ENCODE measurements at places on chromosomes 12 and 14.

DNA sequence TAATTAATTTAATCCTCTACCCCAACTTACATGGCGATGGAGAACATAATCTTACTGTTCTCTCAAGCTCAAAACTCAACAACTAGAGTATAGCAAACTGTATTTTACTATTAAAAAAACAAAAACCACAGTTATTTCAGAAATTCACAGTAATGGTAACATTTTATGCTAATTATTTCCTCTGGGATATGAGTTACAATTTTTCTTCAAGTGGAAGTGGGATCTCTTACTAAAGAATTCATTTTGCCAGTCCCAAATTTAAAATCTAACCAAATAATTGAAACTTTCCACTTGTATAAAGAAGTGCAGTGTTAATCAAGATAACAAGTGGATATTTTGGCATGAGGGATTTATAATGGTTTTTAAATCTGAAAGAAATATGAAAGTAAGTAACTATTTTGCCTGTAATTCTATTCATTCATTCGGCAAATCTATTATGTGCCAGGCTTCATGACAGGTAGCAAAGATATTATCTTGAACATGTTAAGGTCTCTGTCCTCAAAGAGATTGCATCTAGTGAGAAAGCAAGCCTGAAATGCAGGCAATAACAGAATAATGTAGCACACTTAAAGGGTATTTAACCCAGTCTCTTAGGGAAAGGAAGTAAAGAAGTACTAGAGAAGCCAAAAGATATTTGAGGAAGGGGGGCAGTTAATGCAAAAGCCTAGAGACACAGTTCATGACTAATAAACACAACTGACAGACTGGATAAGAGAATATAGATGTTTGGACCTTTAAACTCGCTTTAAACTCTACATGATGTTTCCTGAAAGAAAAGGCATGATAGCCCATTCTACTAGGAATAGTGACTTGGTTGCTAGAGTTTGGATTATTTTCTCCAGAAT lies 44.0 kb downstream of the TAOK3 start:
- DNase-seq: no peak

GRCh38 chr12:71840231-71840847 lies 780 bp downstream of the TBC1D15 start:
- peak; percentile 72 for DNase-seq

GRCh38 chr14:26811756-26812305 lies 214.0 kb upstream of the NOVA1 start:
- DNase-seq: no peak

DNA sequence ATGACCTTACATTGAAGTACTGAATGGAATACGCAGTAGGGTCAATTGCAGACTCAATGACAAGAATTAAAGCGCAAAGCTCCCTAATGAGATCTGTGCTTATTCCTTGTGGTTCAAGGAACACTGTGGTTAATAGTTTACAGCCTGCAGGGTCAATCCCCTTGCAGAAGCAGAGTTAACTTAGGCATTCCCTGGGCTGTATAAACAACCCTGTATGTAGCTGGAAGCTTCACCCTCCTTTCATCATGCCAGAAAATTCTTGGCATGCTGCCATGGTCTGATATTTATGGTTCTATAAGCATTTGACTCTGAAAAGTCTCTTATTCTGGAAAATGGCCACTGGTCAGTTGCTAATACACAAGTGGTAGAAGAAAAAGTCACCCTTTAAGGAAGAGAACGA lies 227.7 kb downstream of the NOVA1 start:
- no peak for DNase-seq

- no peak for DNase-seq
Observed at GRCh38 chr14:20580242-20580641, 7.6 kb downstream of the RNASE11 start.

All from RWPE1 (cell line).